Chondrocyte (in vitro differentiated cells): ENCODE measurements at places on chromosomes 4 and X.
A peak's percentile ranks its signal among the peaks of the same experiment; 100 is the strongest.

DNA sequence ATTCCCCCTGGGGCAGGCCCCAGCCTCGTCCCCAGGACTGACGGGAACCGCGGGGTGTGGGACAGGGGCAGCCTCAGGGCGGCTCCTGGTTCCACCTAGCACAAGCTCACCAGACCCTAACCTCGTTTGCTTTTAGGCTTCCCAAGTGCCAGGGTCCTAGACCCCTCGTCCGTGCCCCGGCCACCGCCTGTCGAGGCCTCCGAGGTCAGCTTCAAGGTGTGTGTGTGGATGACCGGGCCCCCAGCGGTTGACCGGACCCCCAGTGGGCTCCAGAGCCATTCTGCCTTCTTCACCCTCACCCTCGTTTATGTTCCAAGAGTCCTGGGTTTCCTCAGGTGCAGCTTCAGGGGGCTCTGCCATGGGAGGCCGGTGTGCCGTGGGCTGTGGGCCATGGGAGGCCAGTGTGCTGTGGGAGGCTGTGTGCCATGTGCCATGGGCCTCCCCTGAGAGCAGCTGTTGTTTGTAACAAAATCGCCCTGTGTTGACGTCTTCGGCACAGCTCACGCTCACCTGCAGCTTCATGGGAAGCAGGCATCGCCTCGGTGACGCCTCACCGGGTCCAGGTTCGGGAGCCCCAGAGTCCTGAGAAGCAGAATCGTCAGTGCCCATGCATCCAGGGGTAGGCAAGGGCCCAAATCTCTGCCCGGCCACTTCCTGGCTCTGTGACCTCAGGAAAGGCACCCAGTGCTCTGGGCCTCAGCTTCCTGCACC lies 43.0 kb upstream of the HMX1 start:
- DNase-seq: peak; percentile 83
- H3K4me1 ChIP-seq: peaks cover 10% of the 10 kb centered on the region
- H3K4me3 ChIP-seq: no peak overlapping the region
- H3K27me3 ChIP-seq: peaks cover 10% of the 10 kb centered on the region

GRCh38 chrX:7889680-7890079 lies 37.5 kb downstream of the PNPLA4 start:
- no peak overlapping the region for H3K27ac ChIP-seq
- H3K4me3 ChIP-seq: no peak overlapping the region
- no peaks in the 10 kb centered on the region for H3K4me1 ChIP-seq
- no peaks in the 10 kb centered on the region for H3K36me3 ChIP-seq
- no peaks in the 10 kb centered on the region for H3K27me3 ChIP-seq
- DNase-seq: no peak

DNA sequence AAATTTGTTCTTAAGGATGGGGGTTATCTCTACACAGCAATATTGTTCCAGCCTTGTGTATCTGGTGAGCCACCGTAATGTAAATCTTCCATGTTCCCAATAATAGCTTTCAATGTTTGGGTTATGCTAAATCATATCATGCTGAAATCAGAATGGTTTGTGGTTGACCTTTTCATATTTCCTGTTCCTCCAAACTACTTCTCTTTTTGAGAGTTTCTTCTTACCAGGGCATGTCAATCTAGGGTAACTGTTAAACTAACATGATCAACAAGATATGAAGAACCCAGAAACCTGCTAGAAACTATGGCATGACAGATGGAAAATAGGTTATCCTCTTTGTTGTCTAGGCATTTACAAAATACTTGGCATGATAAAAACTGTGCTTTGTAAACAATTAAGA lies 22.0 kb downstream of the TNMD start:
- no peak for DNase-seq
- H3K27me3 ChIP-seq: no peaks in the 10 kb centered on the region
- H3K36me3 ChIP-seq: no peaks in the 10 kb centered on the region
- no peak overlapping the region for H3K27ac ChIP-seq
- no peak overlapping the region for H3K4me3 ChIP-seq
- no peaks in the 10 kb centered on the region for H3K4me1 ChIP-seq

- peak overlapping the region; percentile 88 for H3K27ac ChIP-seq
- H3K4me1 ChIP-seq: peaks cover 52% of the 10 kb centered on the region
- H3K4me3 ChIP-seq: peak overlapping the region; percentile 78
Measured at GRCh38 chr4:10117359-10118047, 904 bp upstream of the WDR1 start.

GRCh38 chrX:97636473-97637140 lies 752.9 kb downstream of the RPA4 start:
- H3K36me3 ChIP-seq: no peaks in the 10 kb centered on the region
- no peak for DNase-seq
- H3K4me1 ChIP-seq: no peaks in the 10 kb centered on the region
- peaks cover 5% of the 10 kb centered on the region for H3K27me3 ChIP-seq
- H3K4me3 ChIP-seq: no peak overlapping the region

- no peak for DNase-seq
- no peak overlapping the region for H3K27ac ChIP-seq
- peaks cover 82% of the 10 kb centered on the region for H3K27me3 ChIP-seq
- H3K4me1 ChIP-seq: peaks cover 20% of the 10 kb centered on the region
- peaks cover 1% of the 10 kb centered on the region for H3K36me3 ChIP-seq
- peak overlapping the region; percentile 19 for H3K4me3 ChIP-seq
Measured at GRCh38 chrX:25022499-25023325, 6.9 kb upstream of the ARX start.

DNA sequence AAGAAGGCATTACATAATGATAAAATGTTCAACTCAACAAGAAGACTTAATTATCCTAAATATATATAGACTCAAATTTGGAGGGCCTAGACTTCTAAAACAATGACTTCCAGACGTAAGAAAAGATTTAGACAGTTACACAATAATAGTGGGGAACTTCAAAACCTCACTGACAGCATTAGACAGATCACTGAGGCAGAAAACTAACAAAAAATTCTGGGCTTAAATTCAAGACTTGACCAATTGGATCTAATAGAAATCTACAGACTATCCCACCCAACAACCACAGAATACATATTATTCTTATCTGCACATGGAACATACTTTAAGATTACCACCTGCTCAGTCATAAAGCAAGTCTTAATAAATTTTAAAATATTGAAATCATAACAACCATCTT lies 93.3 kb upstream of the ARSJ start:
- H3K4me3 ChIP-seq: no peak overlapping the region
- H3K27ac ChIP-seq: no peak overlapping the region
- DNase-seq: no peak
- H3K36me3 ChIP-seq: peaks cover 8% of the 10 kb centered on the region

- H3K27ac ChIP-seq: no peak overlapping the region
- no peak overlapping the region for H3K4me3 ChIP-seq
- peaks cover 2% of the 10 kb centered on the region for H3K36me3 ChIP-seq
- H3K27me3 ChIP-seq: peaks cover 2% of the 10 kb centered on the region
- DNase-seq: no peak
- no peaks in the 10 kb centered on the region for H3K4me1 ChIP-seq
Measured at GRCh38 chr4:66416425-66416824, 746.1 kb upstream of the EPHA5 start.

DNA sequence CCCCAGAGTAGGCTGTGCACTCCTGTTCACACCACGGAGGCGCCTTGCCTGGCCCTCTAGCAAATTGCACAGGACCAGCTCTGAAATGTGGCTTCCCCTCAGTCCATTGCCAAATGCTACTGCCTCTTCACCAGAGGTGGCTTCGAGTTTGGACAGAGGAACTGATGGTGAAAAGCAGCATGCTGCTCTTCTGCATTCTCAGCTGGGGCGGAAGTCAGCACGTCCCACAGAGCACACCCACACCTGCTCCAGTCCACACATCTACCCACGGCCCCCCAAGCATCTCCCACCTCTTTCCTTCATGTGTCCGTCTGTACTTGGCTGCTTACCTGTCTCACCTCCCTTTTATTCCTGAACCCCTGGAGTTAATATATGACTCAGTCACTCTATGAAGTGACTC lies 43.5 kb downstream of the LRP2BP start:
- no peaks in the 10 kb centered on the region for H3K27me3 ChIP-seq
- no peak for DNase-seq
- no peak overlapping the region for H3K4me3 ChIP-seq
- peaks cover 50% of the 10 kb centered on the region for H3K36me3 ChIP-seq
- H3K4me1 ChIP-seq: peaks cover 40% of the 10 kb centered on the region

DNA sequence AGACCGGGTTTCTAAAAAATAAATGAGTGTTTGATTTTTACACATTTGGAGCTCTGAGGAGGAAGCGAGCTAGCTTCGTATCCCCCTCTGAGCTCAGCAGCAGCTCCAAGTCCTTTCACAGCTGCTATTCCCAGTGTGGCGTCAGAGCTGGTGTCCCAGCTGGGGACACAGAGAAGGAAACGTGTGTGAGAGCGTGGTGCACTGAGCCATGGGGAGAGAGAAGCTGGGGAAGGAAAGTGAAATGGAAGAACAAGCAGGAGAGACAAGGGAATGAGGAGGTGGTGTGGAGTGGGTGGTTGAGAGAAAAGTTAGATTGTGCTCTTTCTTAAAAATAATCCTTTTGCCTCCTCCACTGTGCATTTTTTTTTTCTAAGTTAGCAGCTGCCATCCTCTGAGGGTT lies 79.5 kb upstream of the SLC4A4 start:
- peak; percentile 29 for DNase-seq
- H3K4me1 ChIP-seq: peaks cover 48% of the 10 kb centered on the region
- H3K4me3 ChIP-seq: no peak overlapping the region
- peaks cover 8% of the 10 kb centered on the region for H3K36me3 ChIP-seq
- no peak overlapping the region for H3K27ac ChIP-seq
- H3K27me3 ChIP-seq: no peaks in the 10 kb centered on the region

DNA sequence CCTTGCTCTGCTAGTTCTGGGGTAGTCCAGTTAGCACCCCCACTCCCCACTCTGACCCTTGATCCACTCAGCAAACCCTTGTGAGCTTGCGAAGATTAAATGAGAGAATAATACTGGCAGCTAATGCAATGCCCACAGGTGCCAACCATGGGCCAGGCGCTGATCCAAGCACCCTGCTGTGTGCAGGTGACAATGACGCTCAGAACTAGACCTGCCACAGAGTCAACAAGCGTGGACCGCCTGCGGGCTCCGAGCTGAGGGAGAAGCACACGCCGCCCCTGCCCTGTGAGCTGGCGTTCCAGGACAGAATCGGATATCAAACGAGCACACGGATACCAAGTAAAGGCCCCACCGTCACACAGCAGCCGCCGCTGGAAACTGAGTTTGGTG lies 129.2 kb downstream of the FAM53A start:
- H3K27ac ChIP-seq: no peak overlapping the region
- DNase-seq: no peak
- no peak overlapping the region for H3K4me3 ChIP-seq
- no peaks in the 10 kb centered on the region for H3K4me1 ChIP-seq
- peaks cover 23% of the 10 kb centered on the region for H3K27me3 ChIP-seq

GRCh38 chrX:118720058-118720707 lies 7.2 kb upstream of the IL13RA1 start:
- H3K27ac ChIP-seq: no peak overlapping the region
- no peaks in the 10 kb centered on the region for H3K27me3 ChIP-seq
- no peak for DNase-seq
- no peak overlapping the region for H3K4me3 ChIP-seq

DNA sequence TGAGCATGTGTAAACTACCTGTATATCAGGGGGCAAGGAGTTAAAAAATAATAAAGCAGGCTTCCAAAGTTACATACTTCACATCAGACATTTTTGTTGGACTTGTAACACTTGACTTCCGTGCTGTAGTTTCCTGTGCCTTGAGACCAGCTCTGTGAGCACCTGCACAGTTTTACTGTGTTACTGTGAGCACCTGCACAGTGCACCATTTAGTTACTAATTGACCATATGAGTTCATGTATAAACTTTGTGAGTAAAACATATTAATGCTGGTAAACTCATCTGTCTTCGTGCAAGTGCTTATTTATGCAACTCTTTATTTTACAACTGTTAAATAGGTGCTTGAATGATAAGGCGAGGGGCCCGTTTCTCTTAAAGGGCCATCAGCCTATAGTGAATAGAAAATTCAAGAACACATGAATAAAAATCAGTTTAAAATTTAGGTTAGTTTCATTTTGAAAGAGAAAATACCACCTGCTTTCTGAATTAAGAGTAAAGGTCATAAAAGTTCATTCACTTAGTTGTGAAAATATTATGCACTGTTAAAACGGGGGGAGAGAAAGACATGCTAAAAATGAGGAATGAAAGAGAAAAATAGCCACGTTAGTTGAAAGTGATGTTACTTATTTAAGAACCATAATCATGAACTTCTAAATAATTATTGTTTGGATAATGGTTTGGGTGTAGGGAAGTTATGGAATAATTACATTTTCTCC lies 42.4 kb downstream of the USP9X start:
- no peak overlapping the region for H3K4me3 ChIP-seq
- peaks cover 7% of the 10 kb centered on the region for H3K4me1 ChIP-seq
- no peak for DNase-seq
- H3K27ac ChIP-seq: no peak overlapping the region

DNA sequence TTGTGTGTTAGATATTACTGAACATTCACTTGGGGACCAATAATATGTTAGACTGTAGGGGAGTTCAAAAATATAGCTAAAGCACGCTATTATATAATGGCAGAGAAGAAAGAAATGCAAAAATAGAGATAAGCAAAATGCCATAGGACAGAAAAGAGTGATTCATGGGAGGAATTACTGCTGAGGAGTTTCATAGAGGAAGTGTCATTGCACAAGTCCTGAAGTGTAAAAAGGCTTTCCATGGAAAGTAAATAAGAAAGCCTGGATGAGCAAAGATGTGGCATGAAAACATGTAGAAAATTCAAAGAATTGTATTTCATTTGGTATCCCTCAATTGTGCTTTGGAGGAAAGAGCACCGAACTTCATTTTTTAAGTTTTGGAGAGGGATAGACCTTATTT lies 14.5 kb downstream of the HMGB2 start:
- no peak overlapping the region for H3K4me3 ChIP-seq
- H3K36me3 ChIP-seq: no peaks in the 10 kb centered on the region
- no peaks in the 10 kb centered on the region for H3K4me1 ChIP-seq
- DNase-seq: no peak
- H3K27ac ChIP-seq: no peak overlapping the region
- H3K27me3 ChIP-seq: no peaks in the 10 kb centered on the region

DNA sequence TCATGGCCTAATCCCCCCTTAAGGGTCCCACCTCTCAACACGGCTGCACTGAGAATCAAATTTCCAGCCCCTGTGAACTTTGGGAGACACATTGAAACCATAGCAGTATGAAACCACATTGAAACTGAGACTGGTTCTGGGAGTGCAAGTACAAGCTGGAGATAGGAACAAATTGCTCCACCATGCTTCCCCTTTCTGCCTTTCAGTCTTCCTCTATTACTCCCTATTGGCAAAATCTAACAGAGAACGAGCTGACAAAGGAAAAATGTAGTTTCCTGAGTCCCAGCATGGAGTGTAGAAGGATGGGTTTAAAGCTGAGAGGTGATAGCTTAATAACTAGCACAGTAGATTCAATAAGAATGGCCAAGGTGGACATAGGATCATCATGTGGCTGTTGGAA lies 161.7 kb upstream of the RPL34 start:
- H3K36me3 ChIP-seq: no peaks in the 10 kb centered on the region
- H3K4me1 ChIP-seq: peaks cover 3% of the 10 kb centered on the region
- no peak overlapping the region for H3K27ac ChIP-seq
- no peak overlapping the region for H3K4me3 ChIP-seq
- DNase-seq: no peak

DNA sequence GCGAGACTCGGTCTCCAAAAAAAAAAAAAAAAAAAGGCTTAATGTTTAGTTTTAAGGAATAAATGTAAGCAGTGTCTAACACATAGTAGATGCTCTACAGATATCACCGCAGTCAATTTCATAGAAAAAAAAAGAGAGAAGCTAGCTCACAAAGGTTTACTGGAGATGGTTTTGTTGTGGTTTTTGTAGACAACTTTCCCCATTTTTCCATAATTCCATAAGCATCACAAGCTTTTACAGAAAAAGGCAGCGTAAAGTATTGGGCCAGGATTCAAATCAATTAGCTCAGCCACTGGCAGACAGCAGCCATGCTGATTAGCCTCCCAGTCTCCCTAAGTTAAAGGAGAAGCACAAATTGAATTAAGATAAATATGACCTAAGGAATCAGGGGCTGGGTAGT lies 1.5 kb downstream of the GRSF1 start:
- H3K27me3 ChIP-seq: no peaks in the 10 kb centered on the region
- no peak for DNase-seq
- H3K36me3 ChIP-seq: peaks cover 5% of the 10 kb centered on the region
- peak overlapping the region; percentile 95 for H3K4me3 ChIP-seq
